ENCODE measurements at places on chromosomes 7 and 10.
A peak's percentile ranks its signal among the peaks of the same experiment; 100 is the strongest.

GRCh38 chr7:20785157-20786048 is 1.3 kb downstream of the SP8 start:
- no peak for DNase-seq

- DNase-seq = no peak
These were observed 135.1 kb downstream of the CHN2 start for GRCh38 chr7:29329686-29330085.

DNA sequence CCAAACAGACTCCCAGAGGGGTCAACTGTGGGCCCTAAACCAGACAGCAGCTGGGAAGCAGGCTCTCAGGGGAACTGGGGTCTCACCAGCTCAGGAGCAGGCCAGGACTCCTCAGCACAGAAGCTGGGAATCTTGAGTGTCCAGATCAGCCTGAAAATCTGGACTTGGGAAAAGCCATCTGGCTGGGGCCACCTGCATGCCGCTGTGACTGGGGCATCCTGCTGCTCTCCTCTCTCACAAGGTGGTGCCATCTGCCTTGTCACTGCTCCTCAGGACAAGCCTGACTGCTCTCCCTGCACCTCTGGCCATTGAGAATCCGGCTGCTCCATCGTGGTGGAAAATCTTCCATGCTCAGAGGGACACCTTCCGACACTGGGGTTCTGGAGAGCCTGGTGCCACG is 141.4 kb downstream of the PLPP4 start:
- DNase-seq = no peak

DNA sequence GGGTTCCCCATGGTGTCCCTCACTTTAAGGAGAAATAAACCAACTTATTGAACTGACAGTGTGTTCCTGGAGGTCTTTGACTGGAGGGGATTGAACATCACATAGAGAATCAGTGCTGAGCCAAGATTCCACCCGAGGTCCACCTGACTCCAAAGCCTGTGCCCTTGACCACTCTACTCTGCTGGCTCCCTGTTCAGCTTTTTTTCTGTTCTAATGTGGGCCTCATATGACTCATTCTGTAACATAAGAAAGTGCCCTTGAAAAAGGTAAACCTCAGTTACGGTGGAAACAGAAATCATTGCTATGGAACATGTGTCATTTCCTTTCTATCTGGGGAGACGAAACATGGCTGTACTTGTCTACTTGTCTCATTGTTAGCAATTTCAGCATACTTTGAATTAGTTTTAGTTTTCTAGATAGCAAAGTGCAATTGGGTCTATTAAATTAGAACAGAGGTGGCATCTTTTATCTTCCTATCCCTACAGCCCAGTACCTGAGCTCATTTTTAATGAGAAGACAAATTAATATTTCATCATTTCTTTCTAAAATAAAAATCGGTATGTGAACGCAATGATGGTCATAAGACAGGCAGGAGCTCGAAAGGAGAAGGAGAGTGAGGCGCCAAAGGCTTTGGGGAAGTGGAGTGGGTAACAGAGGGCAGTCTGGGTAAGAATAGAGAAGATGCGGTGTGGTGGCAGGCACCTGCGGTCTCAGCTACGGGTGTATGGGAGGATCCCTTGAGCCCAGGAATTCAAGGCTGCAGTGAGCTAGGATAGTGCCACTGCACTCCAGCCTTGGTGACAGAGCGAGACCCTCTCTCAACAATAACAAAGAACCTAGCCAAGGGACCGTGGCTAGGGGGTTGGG is 1.5 kb downstream of the GSDME start:
- peak; percentile 93 for DNase-seq

DNA sequence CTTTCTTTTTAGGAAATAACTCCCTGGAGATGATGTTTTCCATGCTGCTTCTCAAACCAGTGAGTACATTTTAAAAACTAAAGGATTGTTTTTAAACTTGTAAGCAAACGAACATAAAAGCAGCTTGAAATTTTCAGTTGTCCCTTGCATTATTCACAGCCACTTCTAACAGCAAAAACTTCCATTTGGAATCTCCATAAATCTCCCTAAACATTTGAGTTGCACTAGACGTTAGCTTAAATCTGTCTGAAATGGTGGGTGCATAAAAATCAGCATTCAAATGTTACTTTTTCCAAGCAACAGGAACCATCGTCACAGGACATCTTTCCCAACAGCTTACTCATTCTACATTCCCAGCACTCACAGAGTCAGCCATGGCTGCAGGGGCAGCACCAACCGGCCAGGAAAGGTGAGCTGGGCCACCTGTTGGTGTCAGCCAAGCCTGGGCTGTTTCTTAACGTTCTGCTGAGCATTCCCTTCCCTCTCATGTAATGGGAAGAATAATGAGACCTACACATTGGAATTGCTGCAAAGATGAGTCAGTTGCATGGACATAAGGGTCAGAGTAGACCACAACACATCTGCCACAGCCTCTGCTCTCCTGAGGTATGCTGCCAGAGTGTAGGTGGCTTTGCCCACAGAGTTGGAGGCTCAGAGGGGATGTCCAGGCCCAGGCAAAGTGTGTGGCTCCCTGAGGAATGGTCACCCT is 163.2 kb downstream of the TNS3 start:
- DNase-seq = peak; percentile 65

- no peak for DNase-seq
These were observed 50.9 kb downstream of the DNMBP start for GRCh38 chr10:99958806-99959205.

DNA sequence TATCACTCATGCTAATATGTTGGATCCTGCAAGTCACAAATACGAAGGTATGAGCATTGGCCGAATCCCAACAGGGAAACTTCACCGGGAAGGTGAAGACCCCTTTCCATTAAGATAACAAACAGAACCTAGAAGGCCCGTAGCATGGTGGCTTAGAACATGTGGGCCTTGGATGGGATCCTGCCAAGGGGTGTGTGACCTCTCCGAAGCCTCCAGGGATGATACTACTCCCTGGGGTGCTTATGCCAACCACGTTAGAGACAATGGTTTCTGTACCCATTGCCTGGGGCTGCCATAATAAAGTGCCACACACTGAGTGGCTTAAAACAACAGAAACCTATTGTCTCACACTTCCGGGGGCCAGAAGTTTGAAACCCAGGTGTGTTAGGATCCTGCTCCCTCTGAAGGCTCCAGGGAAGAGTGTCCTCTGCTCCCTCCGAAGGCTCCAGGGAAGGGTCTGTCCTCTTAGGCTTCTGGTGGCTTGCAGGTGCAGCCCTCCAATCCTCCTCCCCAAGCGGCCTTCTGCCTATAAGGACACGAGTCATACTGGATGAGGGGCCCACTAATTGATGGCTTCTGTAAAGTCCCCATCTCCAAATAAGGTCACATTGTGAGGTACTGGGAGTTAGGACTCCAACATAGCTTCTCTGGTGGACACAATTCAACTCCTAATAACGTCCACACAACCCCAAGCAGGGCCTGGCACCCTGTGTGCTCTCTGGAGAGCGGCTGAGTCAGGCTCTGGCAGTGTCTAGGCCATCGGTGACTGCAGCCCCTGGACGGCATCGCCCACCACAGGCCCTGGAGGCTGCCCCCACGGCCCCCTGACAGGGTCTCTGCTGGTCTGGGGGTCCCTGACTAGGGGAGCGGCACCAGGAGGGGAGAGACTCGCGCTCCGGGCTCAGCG is 992 bp upstream of the MGMT start:
- no peak for DNase-seq

- no peak for DNase-seq
These were observed 4.5 kb downstream of the CPED1 start for GRCh38 chr7:120992965-120993494.

GRCh38 chr7:138608275-138608674 is 92.9 kb downstream of the SVOPL start:
- no peak for DNase-seq

DNA sequence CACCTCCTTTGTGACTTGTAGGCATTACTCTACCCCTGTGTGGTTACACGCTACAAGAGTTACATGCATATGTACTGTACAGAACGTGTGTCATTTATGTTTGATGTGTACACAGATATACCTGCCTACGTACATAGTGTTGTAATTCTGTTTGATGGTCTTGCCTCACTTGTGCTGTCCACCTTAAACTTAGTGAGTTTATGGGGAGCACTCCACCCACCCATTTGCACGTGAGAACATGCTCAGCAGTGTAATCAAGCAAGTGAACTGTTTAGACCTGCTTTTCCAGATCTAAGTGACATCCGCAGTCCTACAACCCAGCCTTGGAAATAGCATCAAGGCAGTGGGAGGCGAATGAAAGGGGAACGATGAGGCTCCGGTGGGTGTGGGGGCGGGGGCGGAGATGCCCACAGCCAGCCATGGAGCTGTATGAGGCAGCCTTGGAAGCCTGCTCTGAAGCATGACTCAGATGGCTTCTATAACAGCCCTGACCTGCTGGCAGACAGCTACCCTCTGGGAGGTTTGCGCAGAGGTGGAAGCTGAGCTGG is 52.1 kb downstream of the SUFU start:
- peak; percentile 74 for DNase-seq

- no peak for DNase-seq
These were observed 77.8 kb downstream of the NAMPT start for GRCh38 chr7:106206826-106207541.

DNA sequence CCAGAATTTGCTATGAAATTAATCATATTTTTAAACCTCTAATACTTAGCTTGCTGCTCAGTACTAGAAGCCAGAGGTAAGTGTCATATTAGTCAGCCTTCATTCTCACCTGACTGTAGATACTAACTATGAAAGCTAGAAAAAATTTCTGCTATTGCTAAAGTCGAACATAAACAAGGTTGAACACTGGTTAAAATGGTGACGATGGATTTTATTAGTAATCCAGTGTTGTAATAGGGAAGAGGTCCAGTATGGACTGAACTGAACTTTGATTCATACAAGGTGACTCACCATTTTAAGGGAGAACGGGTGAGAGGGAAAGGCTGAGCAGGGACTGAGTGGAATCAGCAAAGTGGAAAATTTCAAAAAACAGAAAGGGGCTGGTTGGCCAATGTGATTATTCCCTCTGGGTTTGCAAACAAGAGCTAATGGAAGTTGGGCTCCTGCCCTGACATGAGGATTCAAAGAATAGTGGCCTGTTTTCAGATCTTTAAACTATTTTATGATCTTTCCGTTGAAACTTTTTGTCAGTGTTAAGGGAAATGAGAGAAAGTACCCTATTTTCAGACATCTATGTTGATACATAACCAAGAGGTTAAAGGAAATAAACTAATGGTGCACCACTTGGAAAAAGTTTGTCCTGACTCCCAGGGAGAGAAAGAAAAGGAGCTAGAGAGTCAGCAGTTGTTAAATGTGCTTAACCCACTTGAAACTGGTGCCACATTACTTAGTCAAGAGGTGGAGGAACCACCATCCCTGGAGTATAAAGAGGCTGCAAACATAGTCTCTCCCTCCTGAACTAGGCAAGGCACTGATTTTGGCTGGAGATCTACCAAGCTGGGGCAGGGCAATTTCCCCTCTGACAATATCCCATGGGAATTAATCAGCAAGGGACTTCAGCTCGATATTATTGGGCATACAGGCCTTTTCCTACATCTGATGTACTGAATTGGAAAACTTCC is 15.3 kb upstream of the AKR1C1 start:
- peak; percentile 85 for DNase-seq

DNA sequence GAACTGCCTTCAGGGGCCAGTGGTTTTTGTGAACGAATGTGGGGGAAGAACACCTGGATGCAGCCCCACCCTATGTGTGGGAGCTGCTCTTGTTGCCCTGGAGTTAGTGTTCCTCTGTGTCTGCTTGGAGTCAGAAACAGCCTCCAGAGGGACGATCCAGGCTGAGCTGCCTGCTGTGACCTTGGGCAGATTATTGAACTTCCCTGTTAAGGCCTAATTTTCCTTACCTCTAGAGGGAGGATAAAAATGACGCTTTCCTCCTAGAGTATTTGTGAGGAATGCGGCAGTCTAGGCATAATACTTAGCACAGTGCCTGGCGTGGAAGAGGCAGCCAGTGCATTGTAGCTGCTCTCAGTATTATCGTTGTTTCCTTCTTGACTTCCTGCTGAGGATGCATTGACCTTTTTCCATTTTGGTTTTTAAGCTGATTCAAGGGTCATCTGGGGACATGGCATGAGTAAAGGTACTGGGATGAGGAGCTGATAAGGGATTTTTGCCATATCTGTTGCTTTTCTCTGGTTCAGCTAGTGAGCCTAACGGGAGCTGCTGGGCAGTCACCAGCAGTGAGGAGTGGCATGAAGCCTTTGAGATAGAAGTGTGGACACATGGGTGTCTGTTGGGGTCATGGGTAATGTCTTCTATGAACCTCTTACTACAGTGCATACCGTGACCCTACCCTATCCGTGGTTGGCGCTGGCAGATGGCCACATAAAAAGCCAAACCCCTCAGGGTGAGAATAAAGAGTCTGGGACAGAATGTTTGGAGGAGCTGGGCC is 6.4 kb downstream of the ZFYVE27 start:
- DNase-seq = no peak

- no peak for DNase-seq
These were observed 23.6 kb downstream of the CFAP46 start for GRCh38 chr10:132918617-132919373.

DNA sequence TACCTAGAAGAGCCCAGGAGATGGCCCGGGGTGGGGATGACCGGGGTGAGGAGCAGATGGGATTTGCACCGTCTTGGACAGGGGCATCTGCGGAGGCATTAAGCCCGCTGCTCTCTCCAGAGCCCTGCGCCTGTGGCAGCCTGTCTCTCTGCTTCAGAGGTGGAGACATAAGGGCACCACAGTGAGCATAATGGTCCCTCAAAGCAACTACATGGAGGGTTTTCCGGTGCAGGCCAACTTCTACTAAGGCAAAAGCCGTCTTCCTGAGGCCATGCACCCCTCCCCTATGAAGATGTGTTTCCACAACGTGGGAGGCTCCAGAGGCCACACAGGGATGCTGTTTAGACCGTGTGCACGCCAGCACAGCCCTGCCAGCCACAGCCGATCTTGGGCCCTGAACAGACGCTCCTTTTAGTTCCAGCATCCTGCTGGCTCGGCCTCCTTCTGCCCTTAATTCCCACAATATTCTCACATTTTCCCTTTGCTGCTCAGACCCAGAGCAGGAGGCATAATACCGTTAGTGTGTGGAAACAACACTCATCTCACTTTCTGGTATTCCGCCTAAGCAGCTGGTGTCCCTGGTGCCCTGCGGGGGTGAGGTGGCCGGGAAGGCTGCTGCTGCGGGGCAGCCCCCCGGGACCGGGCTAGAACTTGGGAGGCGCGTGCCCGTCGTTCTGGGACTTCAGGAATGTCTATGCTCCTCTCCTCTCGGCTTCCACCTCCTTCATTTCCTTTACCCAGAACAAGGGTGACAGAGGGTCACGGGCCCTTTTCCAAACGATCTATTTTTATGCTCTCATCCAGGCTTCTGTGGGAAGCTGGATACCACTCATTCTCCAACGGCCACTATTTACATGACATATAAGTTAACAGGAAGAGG is 266.9 kb downstream of the TNS3 start:
- DNase-seq = no peak

DNA sequence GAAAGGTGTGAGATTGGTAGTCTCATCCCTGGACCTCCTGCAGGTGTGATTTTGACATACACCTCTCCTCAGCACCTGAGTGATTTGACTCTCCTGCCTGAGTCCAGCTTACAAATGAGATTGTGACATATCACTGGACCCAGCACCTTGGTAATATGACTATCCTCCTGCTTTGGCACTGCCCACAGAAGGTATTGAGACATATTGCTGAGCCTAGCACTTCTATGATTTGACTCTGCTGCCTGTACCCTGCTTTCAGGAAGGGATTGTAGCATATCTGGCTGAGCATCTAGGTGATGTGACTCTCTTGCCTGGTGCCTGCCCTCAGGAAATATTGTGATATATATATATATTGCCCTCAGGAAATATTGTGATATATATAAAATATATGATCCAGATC is 43.5 kb upstream of the ZNF680 start:
- no peak for DNase-seq

Measured in HT1080 (cell line).